Astrocyte of the spinal cord (primary cell): ENCODE measurements at places on chromosomes 6 and 20.

DNA sequence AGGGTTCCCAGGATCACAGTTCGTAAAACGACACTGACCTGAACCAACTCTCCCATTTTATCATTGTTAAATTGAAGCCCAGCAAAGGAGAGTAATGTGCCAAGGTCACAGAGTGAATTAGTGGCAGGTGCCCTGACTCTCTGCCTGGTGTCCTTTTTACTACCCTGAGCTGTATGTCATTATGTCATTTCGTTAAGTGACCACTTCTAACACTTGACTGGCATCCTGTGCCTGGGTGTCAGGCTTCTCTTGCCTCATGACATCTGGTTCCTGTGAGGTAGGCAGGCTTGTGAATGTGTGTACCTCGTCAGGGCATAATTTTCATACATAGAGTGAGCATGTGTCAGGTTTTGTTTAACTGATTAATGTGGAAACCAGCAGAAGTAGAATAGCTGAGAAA is 48.6 kb downstream of the RALY start:
- DNase-seq = no peak

GRCh38 chr6:144678844-144679243 is 393.7 kb downstream of the UTRN start:
- DNase-seq = peak; percentile 40

GRCh38 chr6:98944598-98945081 is 3.1 kb downstream of the FBXL4 start:
- DNase-seq = peak; percentile 14

DNA sequence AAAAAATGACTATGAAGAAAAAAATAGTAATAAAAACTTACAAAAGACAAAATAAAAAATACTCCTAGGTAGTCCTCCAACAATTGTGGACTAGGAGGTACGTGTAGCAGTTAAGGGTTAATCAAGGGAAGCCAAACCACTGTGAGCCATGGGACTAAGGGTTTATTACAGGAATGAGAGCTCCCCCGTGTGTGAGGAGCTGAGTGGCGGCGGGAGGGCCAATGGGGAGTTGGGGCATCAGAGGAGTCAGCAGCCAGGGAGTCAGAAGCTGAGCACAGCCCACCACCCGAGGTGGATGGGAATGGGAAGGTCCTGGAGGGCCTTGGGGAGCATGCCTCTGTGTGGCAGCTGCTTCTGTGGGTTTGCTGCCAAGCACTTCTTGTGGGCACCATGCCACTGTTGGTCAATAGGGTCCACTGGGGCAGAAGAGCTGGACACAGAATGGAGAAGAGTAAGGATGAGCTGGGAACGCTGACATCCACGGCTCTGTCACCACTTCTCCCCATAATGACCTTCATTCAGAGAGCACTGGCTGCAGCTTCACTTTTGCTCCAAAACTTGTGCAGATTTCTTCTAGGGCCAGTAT is 373.3 kb downstream of the CDKAL1 start:
- no peak for DNase-seq

DNA sequence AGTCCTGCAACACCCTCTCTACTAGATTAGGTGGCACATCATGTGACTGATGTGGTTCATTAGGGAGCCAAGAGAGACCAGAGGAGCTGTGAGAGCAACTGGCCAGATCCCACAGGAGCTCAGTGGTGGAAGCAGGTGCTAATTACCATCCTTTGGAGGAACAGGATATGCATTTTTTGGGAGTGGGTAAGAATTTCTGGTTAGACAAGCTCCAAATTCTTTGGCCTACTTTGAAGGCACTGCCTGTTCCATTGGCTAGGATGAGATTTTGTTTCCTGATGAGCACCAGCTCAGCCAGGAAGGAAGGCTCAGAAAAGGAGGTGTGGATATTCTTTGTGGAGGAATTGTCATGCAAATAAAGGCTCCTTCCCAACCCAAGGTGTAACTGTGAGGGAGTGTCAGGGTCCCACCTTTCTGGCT is 130.3 kb upstream of the BMP2 start:
- DNase-seq = no peak

GRCh38 chr6:15090145-15090579 is 155.7 kb upstream of the JARID2 start:
- DNase-seq = no peak

- no peak for DNase-seq
Observed at GRCh38 chr20:1706079-1706478, 48.5 kb upstream of the SIRPG start.

DNA sequence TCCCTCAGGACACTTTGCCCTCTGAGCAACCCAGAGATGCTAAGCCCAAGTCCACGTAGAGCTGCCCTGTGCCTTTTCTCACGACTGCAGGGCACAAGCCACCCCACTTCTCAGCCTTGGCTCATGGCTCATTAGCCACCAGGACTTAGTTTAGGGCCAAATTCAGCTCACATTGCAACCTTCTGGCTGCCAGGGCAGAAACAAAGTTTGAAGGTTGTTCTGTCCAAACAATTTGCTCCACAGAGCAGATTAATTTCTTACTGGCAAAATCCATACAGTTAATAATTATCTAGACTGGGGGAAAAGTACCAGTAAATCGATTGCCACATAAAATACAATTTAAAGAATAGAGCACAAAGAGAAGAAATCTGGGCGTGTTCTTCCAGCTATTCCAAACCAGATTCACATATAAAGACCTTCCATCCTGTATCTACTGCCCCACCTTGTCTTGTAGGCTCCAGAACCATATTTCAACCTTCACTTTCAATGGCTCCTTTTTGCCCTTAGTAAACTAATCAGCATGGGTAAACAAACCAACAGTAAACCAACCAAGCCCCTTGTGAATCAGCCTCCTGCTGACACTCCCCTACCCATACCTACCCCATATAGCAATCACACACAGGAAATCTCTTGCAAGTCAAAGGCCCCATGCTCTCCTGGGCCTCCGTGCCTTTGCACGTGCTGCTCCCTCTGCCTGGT is 101.9 kb downstream of the QRSL1 start:
- DNase-seq = no peak

DNA sequence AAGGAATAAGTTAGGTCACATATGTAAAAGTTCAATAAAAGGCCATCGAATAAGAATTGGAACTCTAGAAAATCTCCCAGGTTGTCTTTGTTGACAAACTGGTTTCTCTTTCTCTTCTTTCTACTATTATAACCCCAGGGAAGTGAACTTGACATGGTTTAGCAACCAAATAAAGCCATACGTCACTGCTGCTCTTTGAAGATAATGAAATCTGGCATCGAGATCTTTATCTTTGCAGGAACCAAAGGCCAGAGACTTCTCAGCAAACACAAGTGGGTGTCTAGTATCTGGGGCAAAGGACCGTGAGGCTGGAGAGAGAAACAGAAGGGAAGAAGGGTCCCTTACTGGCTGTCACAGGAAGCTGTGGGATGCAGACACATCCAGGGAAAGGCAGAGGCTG is 286.7 kb upstream of the CDYL start:
- DNase-seq = no peak

GRCh38 chr20:53926428-53927028 is 143.9 kb downstream of the BCAS1 start:
- peak; percentile 91 for DNase-seq

DNA sequence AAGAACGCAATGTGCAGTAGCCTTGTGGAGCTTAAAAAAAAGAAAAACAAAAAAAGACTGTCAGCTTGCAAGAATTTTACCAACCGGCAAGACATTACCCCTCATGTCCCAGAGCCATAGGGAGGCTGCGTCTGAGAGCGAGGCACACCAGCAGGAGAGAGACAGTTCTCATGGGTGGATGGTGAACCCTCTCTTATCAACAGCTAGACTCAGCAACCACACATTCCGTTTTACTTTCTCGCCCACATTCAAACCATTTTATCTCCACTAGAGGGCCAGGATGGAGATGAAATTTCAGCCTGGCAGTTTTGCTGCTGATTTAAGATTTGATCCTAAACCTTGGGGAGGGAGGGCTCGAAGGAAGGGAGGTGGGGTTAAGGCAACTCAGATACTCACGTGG is 247.0 kb downstream of the ATXN1 start:
- peak; percentile 76 for DNase-seq

DNA sequence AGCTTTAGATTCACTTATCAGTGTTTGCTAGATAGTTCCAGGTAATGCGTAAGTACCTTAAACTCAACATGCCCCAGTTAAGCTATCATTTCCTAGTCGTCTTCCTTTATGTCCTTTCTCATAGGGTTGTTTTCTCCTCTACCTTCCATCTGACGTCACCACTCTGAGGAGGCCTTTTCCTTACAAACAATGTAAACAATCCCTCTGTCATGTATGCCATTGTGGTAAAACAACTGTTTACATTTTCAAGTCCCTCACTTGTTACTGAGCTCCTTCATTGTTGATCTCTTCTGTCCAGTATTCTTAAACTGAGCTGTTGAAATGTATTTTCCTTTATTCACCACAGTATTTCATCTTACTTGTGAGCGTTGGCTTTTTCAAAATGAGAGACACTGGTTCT is 45.4 kb upstream of the PLCG1 start:
- no peak for DNase-seq

DNA sequence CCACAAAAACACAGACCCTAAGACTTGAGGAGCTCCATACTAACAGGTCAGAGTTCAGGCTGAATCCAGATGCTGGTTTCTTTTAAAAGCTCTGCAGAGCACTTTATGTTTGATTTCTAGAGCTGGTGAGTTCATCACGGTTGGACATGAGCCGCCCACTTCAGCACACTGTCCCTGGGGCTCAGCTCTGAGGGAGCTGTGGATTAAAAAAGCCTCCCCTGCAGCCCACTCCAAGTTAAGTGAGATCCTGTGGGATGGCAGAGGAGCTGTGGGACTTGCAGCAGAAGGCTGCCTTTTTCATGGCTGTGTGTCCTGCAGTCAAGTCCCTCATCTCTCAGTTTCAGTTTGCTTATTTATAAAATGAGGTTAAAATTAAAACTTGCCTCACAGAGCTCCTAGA is 110.5 kb downstream of the FOXO3 start:
- no peak for DNase-seq

DNA sequence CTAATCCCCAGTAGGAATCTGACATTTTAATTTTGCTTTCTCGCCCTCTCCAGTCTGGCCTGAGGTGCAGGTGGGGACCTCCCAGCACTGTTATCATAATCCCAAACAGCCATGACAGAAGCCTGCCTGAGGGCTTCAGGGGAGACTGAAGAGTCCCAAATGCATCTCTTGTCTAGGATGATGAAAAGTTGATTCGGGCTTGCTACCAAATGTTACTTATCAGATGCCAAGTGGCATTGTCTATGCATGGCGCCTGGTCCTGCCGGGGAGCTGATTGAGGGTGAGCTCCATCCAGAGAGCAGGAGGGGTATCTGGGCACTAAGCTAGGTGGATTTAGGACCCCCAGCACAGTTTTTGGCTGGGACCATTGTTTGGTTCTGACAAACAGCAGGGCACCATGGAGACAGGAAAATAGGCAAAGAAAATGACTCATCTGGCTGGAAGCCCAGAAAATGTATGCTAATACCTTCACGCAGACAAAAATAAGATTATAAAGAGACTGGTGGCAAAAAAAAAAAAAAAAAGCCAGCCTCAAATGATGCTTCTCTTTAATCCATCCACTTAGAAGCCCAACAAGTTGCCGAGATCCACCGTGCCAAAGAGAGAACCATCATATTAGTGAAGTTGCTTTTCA is 513.7 kb upstream of the SULF2 start:
- DNase-seq = peak; percentile 96

GRCh38 chr6:25484900-25485299 is 167.1 kb upstream of the SCGN start:
- no peak for DNase-seq

DNA sequence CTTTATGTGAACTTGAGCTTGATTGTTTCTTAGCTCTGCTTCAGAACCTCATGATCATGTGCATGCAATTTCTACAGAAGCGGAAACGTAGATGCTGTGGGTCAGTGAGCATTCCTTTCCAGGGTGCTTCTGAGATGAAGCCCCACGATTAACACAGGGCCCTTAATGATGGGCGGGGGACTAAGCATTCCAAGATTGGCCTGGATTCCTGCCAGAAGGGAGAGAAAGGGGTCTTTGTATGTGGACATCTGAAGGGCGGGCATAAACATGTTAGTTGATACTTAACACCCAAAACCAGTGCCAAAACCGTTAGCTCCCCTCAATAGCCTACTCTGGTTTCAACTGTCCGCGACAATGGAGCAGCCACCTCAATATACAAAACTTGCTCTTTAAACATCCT is 46.9 kb upstream of the POU3F2 start:
- no peak for DNase-seq

- DNase-seq = peak; percentile 24
Observed at GRCh38 chr20:10322073-10323012, 103.7 kb downstream of the SNAP25 start.

DNA sequence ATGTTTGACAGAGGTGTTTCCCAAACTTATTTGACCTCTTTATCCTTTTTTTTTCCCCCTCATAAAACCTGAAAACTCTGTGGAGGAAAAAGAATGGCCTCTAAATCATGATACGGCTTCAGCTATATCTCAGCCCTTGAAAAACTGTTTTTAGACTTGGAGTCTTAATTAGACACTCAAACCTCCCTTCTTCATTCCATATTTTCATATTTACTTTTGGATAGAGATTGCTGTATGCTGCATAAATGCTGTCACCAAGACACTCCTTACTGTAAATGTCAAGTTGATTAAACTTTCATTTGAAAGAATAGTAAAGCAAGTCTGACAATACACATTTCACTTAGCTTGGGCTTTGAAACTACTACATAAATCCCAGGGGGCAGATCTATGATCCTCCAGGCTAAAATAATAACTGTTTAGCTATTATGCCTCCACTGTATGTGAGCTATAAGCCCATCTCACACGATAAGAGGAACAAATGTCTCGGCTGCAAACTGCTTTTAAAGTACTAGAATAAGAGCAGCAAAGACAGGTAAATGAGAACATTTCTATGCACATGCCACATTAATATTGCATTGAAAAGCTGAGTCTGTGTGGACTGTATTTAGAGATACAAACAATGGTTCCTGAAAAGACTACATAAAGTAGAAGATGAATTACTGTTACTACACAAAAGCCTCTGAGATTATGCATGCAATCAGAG is 141.3 kb upstream of the HMGN3 start:
- DNase-seq = no peak

- no peak for DNase-seq
Observed at GRCh38 chr20:368915-369314, 11.6 kb upstream of the TRIB3 start.

GRCh38 chr6:136016228-136017225 is 165.0 kb downstream of the PDE7B start:
- peak; percentile 85 for DNase-seq

GRCh38 chr20:38545771-38546170 is 35.2 kb upstream of the ADIG start:
- no peak for DNase-seq

DNA sequence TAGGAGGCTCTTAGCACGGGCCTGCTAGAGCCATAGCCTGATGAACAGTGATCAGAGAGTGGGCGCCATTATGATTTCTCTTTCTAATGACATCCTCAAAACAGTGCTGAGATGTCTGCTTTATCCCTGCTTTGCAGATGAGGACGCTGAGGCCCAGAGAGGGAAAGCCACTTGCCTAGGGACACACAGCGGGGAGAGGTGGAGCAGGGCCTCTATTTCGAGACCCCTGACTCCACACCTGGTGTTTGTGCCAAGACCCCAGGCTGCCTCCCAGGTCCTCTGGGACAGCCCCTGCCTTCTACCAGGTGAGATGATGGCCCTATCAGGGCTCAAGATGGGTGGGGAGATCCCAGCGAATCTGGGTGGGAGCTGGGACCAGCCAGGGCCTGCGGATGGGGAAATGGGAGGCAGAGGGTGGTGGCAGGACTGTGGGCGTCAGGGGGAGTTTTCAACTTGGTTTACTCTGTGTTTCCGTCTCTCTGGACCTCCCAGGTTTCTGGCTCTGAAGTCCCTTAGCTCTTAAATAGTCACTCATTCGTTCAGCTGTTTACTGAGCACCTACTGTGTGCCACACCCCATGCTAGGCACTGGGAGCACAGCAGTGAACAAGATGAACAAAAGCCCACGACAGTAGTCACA is 36.7 kb downstream of the SRC start:
- no peak for DNase-seq
